ENCODE measurements at places on chromosomes 12 and 14.

- DNase-seq, result no peak
Observed at GRCh38 chr12:67145692-67146091, 123.5 kb upstream of the CAND1 start.

DNA sequence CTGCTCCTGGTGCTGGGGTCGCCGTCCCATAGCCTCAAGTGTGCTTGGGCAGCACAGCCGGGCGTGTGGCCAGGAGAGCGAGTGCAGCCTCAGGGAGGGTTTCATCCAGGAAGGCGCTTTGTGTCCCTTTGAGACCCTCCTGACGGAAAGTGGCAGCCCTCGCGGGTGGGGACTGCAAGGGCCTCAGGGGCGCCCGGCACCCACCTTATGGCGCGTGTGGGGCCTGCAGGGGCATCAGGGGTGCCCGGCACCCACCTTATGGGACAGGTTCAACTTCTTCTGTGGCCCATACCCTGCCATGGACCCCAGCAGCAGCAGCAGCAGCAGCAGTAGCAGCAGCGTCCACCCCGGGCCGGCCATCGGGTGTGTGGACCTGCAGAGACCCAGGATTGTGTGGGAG, 4.5 kb downstream of the LRCOL1 start:
- DNase-seq, result no peak

DNA sequence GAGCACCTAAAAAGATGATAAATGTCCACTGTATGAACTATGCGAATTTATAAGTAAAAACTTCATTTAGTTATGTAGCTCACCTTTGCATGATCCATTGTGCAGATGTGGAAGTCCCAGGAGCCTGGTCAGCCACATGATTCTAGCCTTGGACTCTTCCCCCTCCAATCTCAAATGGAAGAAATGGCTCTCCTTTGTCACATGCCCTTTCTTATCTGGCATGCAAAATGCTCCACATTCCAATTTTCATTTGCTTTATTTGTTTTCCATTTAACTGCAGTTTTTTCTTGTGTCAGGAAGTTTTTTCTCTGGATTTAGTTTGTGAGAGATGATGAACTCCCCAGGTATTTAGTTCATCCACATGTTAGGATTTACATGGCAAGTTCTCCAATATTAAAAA, 73.8 kb downstream of the DYRK2 start:
- DNase-seq, result no peak

GRCh38 chr14:61803755-61804154, 41.5 kb downstream of the SNAPC1 start:
- no peak for DNase-seq
